ENCODE measurements at places on chromosomes 2 and 18. TPM values are rescaled to one million over a fixed set of nuclear protein-coding genes. Genes with fewer than 3 reads are reported as not detected.

DNA sequence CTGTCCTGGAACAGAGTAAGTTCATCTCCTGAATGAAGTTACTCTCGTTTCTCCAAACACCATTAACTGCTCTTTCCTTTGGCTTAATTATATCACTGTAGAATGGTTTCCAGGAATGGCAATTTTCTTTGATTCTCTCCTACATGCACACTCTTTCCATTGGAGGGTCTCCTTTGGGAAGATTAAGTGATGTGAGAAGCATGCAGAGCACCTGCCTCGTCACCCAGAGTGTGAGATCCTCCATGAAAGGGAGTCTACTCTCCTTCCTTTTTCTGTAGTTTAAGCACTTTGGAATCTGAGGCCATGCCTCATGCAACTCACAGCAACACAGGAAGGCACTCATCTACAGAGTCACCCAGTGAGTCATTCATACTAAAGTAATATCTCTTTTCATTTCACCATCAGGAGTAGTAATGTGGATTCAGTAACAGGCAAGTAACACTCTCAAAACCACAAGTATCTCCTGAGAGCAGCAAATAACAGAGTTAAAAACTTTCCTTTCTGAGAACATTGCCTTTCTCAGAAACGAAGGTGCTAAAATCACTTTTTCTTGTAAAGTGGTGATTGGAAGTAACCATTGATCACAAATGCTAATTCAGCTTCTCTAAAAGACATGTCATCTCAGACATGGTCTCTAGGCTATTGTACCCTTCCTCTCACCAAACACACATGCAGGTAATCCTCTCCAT is 52.8 kb upstream of the IL1RL1 start:
- DNase-seq = no peak

DNA sequence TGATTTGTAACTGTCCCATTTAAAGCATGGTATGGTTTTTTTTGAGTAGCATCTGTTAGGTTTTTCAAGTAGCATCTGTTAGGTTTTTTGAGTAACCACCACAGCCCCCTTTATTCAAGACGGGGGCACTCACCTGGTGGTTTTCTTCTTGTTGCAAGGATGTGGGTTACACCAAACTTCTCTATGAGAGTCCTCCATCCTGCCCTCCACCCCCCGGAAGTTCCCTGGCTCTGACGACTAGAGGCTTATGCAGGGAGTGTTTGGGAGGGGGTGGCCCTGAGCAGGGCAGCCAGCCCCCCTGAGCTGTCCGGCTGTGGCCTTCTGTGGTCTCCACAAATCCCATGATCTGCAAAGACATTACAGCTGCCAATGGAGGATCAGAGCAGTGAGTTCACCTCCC is 39.3 kb downstream of the MTCL1 start:
- DNase-seq = no peak

GRCh38 chr18:57009844-57010243 is 137.0 kb upstream of the BOD1L2 start:
- no peak for DNase-seq

- DNase-seq = no peak
These were observed 105.1 kb downstream of the USP40 start for GRCh38 chr2:233461481-233461891.

DNA sequence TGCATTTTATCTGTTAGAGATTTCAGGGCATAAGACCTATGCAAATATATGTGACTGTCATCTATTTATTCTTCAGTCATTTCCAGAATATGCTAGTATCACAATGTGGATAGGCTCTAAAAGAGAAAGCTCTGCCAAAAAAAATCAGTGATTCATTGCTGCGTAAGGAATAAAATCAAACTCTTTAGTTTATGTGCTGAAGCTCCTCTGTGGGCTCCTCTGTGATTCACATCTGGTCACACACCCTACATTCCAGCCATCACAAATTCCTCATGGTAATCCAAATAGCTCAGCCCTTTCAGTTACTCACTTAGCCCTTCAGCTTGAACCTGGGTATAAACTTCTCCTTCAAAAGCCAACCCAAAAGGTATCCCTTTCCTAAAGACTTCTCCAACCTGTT is 21.4 kb downstream of the DLGAP1 start:
- DNase-seq = no peak

GRCh38 chr2:55158111-55158814 is 73.8 kb downstream of the CLHC1 start:
- no peak for DNase-seq

GRCh38 chr2:187362151-187362550 is 85.9 kb downstream of the CALCRL start:
- no peak for DNase-seq

GRCh38 chr2:194128810-194129209 is 1528.2 kb upstream of the SLC39A10 start:
- no peak for DNase-seq

- DNase-seq = no peak
These were observed 16.8 kb downstream of the RBM45 start for GRCh38 chr2:178128836-178129630.

DNA sequence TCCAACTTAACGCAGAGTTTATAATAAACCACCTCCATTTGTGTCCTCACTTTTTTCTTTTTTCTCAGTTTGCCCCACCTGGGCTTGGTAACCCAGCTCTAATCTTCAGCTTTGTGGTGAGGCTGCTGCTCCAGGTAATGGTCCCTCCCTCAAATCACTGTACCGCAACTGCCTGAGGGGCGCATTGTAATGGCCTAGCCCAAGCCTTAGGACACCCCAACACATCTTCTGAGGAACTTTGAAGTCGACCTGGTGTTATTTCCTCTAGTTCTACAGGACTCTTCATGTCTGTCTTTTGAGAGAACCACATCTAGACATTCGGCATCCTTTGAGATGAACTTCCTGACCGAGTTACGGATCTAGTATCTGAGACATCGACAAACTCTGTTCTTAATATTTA is 99.7 kb downstream of the PLEKHM3 start:
- no peak for DNase-seq

MROH2A gene
- total RNA-seq = 0.31 TPM

HOXD11 gene
- not detected for total RNA-seq

PCARE gene
- not detected for total RNA-seq

RBBP8 gene
- 27.0 TPM for total RNA-seq

SERPINB11 gene
- not detected for total RNA-seq

LONRF2 gene
- not detected for total RNA-seq

EN1 gene
- 0.87 TPM for total RNA-seq

STARD6 gene
- 0.54 TPM for total RNA-seq

SH3RF3 gene
- total RNA-seq = 12.8 TPM

SNRNP200 gene
- 168 TPM for total RNA-seq

CXCR4 gene
- total RNA-seq = 255 TPM

RFX8 gene
- 5.0 TPM for total RNA-seq
